ENCODE measurements at places on chromosomes 4 and X. TPM values are rescaled to one million over a fixed set of nuclear protein-coding genes. Genes with fewer than 3 reads are reported as not detected.

DNA sequence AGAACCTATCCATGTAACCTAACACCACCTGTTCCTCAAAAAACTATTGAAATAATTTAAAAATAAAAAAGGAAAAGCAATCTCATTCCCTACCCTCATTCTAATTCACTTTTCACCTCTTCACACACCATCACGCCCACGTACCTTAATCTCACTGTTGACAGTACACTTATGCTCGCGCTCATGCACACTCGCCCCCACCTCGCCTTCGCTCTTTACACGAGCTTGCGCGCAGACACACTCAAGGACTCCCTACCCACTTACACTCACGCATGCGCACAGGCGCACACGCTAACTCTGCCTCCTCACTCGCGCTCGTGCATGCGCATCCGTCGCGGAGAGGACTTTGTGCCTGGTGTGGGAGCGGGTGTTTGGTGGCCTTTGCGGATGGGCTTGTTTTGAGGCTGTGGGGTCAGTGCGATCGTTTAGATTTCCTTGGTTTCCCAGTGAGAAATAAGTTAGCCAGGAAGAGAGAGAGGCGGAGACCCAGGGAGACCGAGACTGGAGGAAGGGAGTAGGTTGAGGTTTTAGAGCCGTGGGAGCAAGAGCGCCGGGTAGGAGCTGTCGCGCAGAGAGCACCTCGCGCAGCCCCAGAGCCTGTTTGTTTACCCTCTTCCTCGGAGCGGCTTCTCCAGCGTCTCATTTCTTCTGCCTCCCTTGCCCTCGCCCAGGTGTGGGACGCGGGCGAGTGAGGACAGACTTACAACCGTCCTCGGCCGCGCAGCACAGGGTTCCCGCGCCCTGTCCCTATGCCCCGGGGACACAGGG lies 8.1 kb upstream of the GSX2 start:
- peak; percentile 79 for DNase-seq

- no peak for DNase-seq
Observed at GRCh38 chr4:25112995-25113380, 47.3 kb downstream of the SEPSECS start.

GRCh38 chr4:183658362-183659028 lies 490 bp downstream of the RWDD4 start:
- peak; percentile 32 for DNase-seq

DNA sequence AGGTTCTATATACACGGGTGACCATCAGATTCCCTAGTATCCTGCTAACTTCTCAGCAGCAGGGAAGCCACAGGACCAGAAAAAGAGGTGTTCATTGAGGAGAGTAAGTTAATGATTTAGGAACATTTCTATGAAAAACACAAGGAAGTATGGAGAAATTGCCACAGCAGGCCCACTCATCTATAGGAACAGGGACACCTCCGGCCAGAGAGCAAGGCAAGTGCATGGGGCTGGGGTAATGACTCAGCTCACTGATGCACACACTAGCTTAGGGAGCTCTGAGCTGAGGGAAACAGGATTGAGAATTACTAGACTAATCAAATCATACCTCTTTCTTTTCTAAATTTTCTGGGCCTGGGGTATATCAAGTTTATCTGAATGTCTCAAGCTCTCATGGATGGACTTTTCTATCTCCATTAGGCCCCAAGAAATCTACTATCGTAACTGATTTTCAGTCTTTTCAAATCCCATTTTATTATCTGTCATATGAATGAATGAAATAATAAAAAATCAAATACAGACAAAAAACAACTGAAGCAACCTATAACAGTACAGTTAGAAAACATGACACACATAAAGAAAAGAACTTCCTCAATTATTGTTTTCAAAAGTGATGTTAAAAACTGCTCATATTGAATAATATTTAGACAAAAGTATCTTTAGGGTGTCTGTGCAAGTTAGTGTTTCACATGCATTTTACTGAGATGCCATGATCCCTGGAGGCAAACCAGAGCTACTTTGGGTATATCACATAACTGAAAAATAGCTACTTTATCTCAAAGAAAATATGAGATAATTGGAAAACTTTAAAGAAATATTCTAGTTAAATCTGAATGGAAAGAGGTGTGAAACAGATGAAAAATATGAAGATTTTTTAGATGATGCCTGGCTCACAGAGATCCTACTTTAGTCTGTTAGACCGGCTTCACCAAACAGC lies 89.8 kb downstream of the FBXO8 start:
- DNase-seq, result no peak

DNA sequence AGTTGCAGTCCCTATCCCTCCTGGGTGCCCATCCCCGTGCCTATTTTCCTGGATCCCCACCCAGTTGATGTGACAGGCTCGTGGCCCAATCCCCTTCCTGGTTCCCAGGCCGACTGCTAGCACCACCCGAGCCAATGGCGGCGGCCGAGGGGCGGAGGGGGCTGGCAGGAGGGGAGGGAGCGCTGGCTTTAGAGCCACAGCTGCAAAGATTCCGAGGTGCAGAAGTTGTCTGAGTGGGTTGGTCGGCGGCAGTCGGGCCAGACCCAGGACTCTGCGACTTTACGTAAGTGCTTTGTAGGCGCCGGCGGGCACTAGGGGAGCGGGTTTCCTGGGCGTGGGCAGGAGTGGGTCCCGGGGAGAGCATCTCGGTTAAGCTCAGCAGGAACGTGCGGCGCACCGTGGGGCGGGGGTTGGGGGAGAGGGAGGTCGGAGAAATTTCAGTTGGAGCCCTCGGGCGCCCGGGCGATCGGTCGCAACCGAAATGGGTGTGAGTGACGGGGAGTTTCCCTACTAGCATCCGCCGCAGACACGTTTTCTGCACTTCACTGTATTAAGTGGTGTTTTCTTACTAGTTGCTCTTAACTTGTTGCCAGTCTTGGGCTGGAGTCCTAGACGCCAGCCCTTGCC lies at the start of gene PLS3:
Gene PLS3 (plus strand): TSS at position 197 of the 627 bp plus-strand sequence. CDS start 49,077 bp downstream, outside the sequence.
- DNase-seq, result peak; percentile 88

- DNase-seq, result no peak
Observed at GRCh38 chr4:1980561-1981041, 28.2 kb downstream of the NELFA start.

DNA sequence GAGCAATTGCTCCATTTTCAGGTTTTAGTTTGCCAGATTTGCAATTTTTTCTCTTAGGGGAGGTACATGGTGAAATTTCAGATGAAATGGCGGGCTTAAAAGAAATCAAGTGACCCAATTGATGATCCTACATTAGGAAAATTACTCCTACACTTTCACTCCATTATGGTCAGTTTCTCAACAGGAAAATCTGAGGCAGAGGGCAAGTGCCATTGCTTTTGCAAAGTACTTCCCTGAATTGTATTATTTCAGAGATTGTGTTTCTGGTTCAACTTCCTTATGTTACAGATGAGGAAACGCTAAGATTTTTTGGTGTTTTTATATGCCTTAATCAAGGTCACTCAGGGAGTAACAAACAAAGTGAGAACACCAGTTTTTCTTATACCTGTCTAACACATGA lies 302.2 kb downstream of the ARAP2 start:
- DNase-seq, result no peak

GRCh38 chr4:2842687-2843262 lies 869 bp upstream of the ADD1 start:
- DNase-seq, result no peak

DNA sequence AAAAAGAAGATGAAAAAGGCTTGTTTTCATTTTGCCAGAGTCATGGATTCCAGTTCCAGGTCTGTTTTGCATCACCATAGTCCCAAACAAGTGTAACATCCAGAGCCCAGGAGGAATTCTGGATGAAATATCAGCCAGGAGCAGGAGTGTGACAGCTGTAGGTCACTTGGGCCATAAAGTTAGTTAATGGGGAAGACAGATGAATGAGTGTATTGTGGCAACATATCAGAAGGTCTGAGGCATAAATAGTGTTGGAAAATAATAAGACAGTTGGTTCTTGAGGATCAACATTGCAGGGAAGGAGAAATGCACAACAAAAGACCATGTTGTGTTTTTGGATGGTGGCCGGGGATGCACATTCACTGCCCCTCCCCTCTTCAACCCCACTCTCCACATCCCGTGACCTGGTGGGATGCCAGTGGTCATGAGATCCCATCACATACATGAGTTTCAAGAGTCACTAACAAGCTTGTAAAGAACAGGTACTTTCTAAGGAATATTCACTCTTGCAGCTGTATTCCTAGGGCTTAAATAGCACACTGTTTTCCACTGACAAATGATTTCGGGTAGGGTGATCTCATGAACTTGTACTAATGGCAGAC lies 83.1 kb upstream of the IGFBP7 start:
- no peak for DNase-seq

- no peak for DNase-seq
Observed at GRCh38 chrX:8565729-8566128, 101.1 kb downstream of the VCX3B start.

- no peak for DNase-seq
Observed at GRCh38 chrX:55088795-55089489, at the start of gene PAGE2. Gene PAGE2 (plus strand): TSS chrX:55089018. CDS start chrX:55090021, 1,003 bp downstream.

- DNase-seq, result no peak
Observed at GRCh38 chrX:129323115-129323514, 200.2 kb downstream of the SMARCA1 start.

GRCh38 chrX:82756272-82756671 lies 751.8 kb upstream of the POU3F4 start:
- DNase-seq, result no peak

DNA sequence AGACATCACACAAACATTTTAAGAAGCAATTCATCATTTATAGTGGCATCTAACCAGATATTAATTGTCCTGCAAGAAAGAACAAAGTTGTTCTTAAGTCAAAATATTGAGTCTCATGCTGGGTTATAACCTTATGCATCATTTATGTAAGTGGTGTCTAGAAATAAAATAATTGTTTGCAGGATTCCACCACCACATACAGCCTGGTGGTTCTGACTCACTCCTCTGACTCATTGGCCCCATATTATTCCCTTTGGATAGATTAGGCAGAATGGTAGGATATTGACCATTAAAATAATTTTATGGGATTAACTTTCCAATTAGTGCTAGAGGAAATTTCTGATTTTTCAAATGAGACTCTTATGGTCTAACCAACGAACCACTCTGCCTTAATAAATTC lies 384.5 kb downstream of the GRXCR1 start:
- no peak for DNase-seq

DNA sequence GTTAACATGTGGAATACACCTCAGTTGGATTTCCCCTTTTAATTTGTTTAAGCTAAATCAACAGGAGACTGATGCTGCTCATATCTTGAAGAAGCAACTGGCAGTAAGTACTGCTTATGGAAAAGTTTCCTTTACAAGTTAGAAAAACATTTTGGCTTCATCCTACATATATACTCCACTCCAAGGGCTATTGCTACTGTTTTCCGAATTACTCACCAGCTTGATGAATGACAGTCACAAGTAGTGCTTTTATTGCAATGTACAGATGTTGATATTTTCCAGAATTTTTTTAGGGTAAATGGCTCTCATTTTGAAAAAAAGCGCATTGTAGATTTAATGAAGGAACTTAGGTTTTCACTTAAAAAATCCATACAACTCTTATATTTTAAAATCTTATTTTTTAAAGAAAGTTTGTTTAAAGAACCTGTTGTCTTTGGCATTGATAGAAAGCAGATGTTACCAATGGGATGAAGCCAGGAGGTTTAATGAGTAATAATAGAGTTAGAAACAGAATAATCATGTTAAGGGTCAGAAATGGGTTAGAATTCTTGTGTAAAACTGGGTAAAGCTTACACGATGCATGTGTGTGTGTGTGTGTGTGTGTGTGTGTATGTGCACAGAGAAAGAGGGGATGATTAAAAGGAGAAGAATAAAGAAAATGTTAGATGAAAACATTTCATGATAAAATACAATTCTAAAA lies 272.9 kb downstream of the CFAP299 start:
- no peak for DNase-seq

GRCh38 chr4:6235012-6235411 lies 34.6 kb upstream of the WFS1 start:
- no peak for DNase-seq

- no peak for DNase-seq
Observed at GRCh38 chr4:59759082-59759825, 1440.9 kb upstream of the ADGRL3 start.

- no peak for DNase-seq
Observed at GRCh38 chrX:108740299-108740774, 4.0 kb upstream of the IRS4 start.

GRCh38 chrX:75156531-75156945 lies 455 bp upstream of the ABCB7 start:
- DNase-seq, result peak; percentile 34

- no peak for DNase-seq
Observed at GRCh38 chr4:909821-910220, 22.3 kb downstream of the GAK start.

DNA sequence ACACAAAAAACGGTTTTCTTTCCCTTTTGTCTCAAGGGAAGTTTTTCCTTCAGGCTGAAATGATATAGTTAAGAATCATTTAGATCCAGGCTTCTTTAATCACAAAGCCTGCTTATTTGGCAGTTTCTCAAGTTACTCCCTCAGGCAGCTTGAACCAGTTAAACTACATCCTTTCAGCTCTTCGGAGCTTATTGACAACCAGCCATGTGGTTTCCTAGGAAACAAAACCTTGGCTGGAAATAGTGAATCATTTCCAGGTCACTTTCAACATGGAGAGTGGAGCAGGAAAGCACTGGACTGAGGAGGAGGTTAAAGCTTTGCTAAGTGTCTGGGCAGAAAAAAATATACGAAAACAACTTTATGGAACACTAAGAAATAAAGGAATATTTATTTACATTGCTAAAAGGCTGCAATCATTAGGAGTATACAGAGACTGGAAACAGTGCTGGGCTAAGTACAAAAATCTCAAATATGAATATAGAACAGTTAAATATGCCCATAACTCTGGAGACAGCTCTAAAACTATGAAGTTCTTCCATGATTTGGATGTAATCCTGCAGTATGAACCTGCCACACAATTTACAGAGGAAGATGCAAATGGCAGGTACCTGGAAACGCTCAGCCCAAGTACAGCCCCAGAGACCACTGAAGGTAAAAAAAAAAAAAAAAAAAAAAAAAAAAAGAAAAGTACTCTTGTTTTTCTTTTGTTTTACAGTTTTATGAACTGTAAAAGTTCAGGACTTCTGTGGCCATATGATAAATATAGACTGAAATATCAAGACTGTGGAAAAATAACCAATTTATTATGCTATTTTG lies 23.2 kb upstream of the AASDH start:
- DNase-seq, result peak; percentile 98

DNA sequence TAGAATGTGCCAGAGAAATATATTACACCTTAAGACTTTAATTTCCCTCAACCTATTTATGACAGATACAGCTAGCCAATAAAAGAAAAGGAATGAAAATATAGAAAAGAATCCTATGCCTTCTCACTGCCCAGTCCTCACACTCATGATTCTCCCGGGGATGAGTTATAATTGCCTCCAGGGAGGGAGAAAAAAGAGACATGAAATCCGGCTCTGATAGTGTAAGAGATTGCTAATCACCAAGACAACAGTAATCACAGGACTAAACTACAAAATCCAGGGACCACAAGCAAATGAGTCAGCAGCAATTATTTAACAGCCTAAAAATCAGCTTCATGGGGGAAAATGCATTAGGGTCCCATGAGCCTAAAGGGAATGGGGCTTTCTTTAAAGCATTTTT lies 95.9 kb upstream of the DUSP21 start:
- peak; percentile 8 for DNase-seq

Gene KLB
- under 0.01 TPM for total RNA-seq

Gene PCDH18
- 1.7 TPM for total RNA-seq

Gene EXOC1L
- not detected for total RNA-seq

Gene KLHL8
- total RNA-seq, result 17.3 TPM

Gene NDNF
- 6.7 TPM for total RNA-seq

Gene GATA1
- total RNA-seq, result not detected

Gene IL9R
- not detected for total RNA-seq

All from dermis blood vessel endothelial cell (primary cell).